ENCODE measurements at places on chromosomes 12 and 14.

GRCh38 chr12:3043406-3043805 is 33.8 kb upstream of the TSPAN9 start:
- no peak for DNase-seq
- H3K36me3 ChIP-seq: peaks cover 30% of the 10 kb centered on the region
- H3K27ac ChIP-seq: no peak overlapping the region
- no peak overlapping the region for H3K4me3 ChIP-seq
- peaks cover 6% of the 10 kb centered on the region for H3K4me1 ChIP-seq
- H3K27me3 ChIP-seq: no peaks in the 10 kb centered on the region

GRCh38 chr12:54475537-54475936 is 2.1 kb upstream of the GTSF1 start:
- no peak overlapping the region for H3K27ac ChIP-seq
- no peaks in the 10 kb centered on the region for H3K4me1 ChIP-seq
- no peaks in the 10 kb centered on the region for H3K27me3 ChIP-seq
- H3K4me3 ChIP-seq: no peak overlapping the region
- H3K36me3 ChIP-seq: no peaks in the 10 kb centered on the region
- no peak for DNase-seq

DNA sequence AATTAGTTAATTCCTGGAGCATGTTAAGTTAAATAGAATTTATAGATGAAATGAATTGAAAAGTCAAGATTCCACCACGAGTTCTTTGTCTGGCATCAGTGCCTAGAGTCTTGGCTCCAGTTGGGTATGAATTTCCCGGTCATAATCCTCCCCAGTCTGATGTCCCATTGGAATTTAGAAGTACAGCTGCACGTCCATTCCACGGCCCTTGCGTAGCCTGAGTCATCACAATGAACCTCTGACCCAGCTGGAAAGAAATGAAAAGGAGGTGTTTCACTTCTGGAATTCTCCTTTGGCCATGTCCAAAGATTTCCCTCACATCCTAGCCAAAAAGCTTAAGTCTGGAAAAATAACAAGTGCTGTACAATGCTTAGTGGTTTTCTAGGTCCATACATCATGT is 122.7 kb downstream of the KICS2 start:
- H3K4me3 ChIP-seq: no peak overlapping the region
- H3K27ac ChIP-seq: no peak overlapping the region
- H3K4me1 ChIP-seq: no peaks in the 10 kb centered on the region
- H3K36me3 ChIP-seq: peaks cover 2% of the 10 kb centered on the region

DNA sequence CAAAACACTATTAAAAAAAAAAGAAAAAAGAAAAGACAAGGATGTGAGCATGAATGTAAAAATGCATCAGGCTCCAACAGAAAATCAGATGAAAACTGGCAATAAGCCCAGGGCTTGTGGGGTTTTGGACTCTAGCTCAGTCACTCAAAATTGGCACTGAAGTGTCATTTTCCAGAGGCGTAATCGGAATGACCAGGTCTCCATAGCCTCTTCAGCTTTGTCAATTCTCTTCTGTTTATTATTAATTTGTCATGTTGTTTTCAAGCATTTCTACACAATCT is 137.2 kb upstream of the TRHDE start:
- no peak for DNase-seq
- H3K36me3 ChIP-seq: no peaks in the 10 kb centered on the region
- no peaks in the 10 kb centered on the region for H3K27me3 ChIP-seq
- H3K4me3 ChIP-seq: no peak overlapping the region
- peaks cover 1% of the 10 kb centered on the region for H3K4me1 ChIP-seq

GRCh38 chr12:71872972-71873371 is 33.4 kb downstream of the TBC1D15 start:
- no peak overlapping the region for H3K27ac ChIP-seq
- H3K27me3 ChIP-seq: no peaks in the 10 kb centered on the region
- no peak overlapping the region for H3K4me3 ChIP-seq
- H3K36me3 ChIP-seq: peaks cover 32% of the 10 kb centered on the region
- no peaks in the 10 kb centered on the region for H3K4me1 ChIP-seq
- no peak for DNase-seq

GRCh38 chr14:67586369-67586768 is 13.7 kb downstream of the PIGH start:
- no peaks in the 10 kb centered on the region for H3K4me1 ChIP-seq
- H3K27me3 ChIP-seq: no peaks in the 10 kb centered on the region
- no peak overlapping the region for H3K4me3 ChIP-seq
- peaks cover 14% of the 10 kb centered on the region for H3K36me3 ChIP-seq

- H3K27ac ChIP-seq: no peak overlapping the region
- no peak overlapping the region for H3K4me3 ChIP-seq
- no peaks in the 10 kb centered on the region for H3K36me3 ChIP-seq
- DNase-seq: no peak
- no peaks in the 10 kb centered on the region for H3K27me3 ChIP-seq
- peaks cover 9% of the 10 kb centered on the region for H3K4me1 ChIP-seq
These were observed 109.7 kb downstream of the GPATCH2L start for GRCh38 chr14:76261371-76261811.

GRCh38 chr12:12319451-12320183 is 30.4 kb downstream of the MANSC1 start:
- H3K27me3 ChIP-seq: no peaks in the 10 kb centered on the region
- H3K27ac ChIP-seq: no peak overlapping the region
- peak overlapping the region; percentile 13 for H3K4me3 ChIP-seq
- H3K4me1 ChIP-seq: peaks cover 6% of the 10 kb centered on the region
- no peak for DNase-seq
- no peaks in the 10 kb centered on the region for H3K36me3 ChIP-seq

DNA sequence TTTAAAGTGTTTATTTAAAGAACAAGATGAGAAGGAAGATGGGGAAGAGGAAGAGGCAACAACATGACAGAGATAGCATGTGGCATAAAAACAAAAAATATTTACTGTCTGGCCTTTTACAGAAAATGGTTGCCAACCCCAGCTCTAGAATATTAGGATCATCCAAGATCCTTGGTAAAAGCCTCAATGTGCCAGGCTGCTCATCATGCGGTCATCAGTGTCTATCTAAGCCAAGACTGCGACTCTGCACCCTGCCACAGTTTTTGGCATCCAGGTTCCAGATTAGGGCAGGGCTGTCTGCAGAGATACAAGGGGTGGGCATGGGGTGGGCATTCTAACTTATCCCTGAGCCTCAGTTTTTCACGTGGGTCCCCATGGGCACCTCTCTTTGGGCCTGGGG is 46.9 kb upstream of the CNTN1 start:
- no peak overlapping the region for H3K4me3 ChIP-seq
- H3K4me1 ChIP-seq: no peaks in the 10 kb centered on the region
- H3K27me3 ChIP-seq: no peaks in the 10 kb centered on the region
- no peaks in the 10 kb centered on the region for H3K36me3 ChIP-seq
- H3K27ac ChIP-seq: no peak overlapping the region
- DNase-seq: no peak
